ENCODE measurements at places on chromosomes 5 and 9. TPM values are rescaled to one million over a fixed set of nuclear protein-coding genes. Genes with fewer than 3 reads are reported as not detected.
A peak's percentile ranks its signal among the peaks of the same experiment; 100 is the strongest.

UGT3A1 gene
- total RNA-seq, result not detected

TMEM215 gene
- total RNA-seq, result not detected

OR1L1 gene
- not detected for total RNA-seq

LVRN gene
- 0.28 TPM for total RNA-seq

SPATA31D4 gene
- total RNA-seq, result not detected

GLDC gene
- total RNA-seq, result 2.6 TPM

BNC2 gene
- 33.1 TPM for total RNA-seq

C5orf63 gene
- 5.3 TPM for total RNA-seq

GRCh38 chr5:134506054-134507039 lies 19.1 kb upstream of the JADE2 start:
- DNase-seq, result no peak

GRCh38 chr9:29006628-29007027 lies 1433.3 kb upstream of the C9orf72 start:
- DNase-seq, result no peak

DNA sequence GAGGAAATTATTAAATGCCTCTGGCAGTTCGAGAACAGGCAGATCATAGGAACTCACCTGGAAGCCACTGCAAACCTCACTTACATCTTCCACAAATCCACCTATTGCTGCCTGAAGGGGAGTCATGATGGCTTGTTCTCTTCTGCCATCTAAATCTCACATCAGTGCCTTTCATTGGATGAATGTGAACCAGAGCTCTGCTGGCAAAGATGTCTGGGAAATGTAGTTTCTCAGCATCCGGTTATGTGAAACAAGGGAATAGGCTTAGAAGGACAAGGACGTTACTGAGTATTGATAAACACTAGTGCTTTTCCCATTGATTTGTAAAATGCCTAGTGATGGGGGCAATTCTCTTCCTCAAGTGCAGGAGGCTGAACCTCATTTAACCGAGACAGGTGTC lies 483.3 kb downstream of the ARHGEF28 start:
- DNase-seq, result no peak

- no peak for DNase-seq
Measured at GRCh38 chr5:117590944-117591343, 1016.3 kb upstream of the SEMA6A start.

DNA sequence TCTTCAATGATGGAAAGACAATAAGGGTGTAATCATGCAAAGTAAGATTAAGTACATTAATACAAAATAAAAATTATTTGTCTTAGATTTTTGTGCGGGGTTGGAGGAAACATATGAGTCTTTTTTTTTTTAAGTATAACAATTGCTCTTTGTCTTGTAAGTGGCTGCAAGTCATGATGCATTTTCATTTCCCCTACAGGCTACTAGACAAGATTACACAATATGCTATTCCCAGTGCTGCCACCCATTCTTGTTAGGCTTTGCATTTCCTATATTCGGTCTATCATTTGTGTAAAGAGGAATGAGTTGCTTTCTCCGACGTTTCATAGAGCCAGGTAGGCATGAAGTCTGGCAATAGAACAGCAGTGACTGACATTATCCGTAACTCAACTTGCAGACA lies 294.2 kb upstream of the CYLC2 start:
- DNase-seq, result no peak

DNA sequence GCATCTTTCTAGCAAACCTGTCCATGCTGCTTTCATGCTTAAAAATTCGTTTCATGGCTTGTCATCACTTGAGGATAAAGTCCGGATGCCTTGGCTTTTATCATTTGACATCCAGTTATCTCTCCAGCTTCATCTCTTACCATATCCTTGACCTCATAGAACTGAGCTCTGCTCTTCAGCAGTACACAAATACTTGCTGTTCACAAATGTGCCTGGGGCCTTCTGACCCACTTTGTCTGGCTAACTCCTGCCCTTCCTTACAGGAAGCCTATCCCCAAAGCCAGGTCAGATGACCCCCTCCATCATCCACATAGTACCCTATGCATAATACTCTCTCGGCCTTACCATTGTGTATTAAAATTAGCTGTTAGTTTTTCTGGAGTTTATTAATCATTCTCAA lies 249.1 kb downstream of the SAXO1 start:
- peak; percentile 24 for DNase-seq

DNA sequence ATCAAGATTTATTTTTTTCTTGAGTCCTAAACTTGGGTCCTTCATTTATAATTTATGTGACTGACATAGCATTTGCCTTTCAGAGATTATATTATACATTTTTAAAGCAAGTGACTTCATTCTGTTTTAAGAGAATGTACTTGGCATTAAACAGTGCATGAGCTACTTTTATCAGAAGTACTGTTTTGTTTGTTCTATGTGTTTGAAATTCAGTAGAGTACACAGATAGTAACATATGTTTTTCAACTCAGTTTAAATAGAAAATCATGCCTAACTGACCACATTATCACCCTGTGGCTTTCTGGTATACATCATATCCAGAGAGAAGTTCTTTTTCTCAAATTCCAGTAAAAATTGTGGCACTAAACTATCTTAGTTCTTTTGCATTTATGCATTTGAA lies 335.3 kb upstream of the CDH18 start:
- DNase-seq, result no peak

DNA sequence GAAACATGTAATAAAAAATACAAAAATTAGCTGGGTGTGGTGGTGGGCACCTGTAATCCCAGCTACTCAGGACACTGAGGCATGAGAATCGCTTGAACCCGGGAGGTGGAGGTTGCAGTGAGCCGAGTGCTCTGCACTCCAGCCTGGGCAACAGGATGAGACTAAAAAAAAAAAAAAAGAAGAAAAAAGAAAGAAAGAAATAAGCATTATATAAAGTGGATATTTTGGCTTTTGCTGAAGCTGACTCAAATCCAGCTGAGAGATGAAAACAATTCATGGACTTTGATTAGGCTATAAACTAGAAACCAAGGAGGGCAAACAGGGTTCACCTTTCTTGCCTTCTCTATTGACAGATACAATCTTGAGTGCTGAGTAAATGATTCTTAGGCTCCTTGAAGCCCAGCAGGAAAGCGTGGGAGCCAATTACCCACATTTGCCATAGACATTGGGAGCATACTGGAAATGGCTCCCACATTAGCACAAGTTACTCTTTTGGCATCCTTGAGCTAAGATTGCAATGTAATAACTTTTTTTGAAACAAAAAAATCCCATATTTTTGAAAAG lies 2.4 kb upstream of the BTF3 start:
- DNase-seq, result no peak

- no peak for DNase-seq
Measured at GRCh38 chr9:95284162-95285080, 33.1 kb downstream of the FANCC start.

DNA sequence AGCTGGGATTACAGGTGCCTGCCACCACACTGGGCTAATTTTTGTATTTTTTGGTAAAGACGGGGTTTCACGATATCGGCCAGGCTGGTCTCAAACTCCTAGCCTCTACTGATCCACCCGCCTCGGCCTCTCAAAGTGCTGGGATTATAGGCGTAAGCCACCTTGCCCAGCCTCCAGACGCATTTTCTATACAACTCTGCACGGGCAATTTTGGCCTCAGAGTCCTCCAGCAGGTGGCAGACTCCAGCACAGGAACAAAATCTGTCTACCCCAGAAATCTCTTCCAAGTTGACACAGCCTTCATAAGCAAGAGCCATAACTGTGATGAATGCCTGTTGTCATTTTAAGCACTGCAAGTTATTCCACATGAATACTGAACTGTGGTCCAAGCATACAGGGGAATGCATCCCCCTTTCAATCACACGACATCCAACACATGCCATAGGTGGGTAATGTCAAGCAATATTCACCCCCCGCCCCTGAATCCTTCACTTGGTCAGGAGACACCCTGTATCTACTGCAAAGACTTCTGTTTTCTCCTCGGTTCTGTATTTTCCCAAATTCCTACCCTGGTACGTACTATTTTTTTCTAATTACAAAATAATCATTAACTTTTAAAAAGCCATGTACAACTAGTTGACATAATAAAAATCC lies 50.8 kb downstream of the ALDH7A1 start:
- DNase-seq, result peak; percentile 53

GRCh38 chr5:180601591-180602480 lies 10.5 kb upstream of the SCGB3A1 start:
- DNase-seq, result no peak

GRCh38 chr9:77751341-77752091 lies 103.4 kb upstream of the GNA14 start:
- peak; percentile 85 for DNase-seq

GRCh38 chr5:27171761-27172261 lies 133.4 kb upstream of the CDH9 start:
- DNase-seq, result no peak

- DNase-seq, result peak; percentile 81
Measured at GRCh38 chr9:13279284-13280141, at the start of gene MPDZ. TSS of gene MPDZ (minus strand) at chr9:13279692. CDS start at chr9:13250315, 29,377 bp downstream.

- peak; percentile 79 for DNase-seq
Measured at GRCh38 chr5:61263561-61264272, 68.3 kb upstream of the ZSWIM6 start.
